ENCODE measurements at places on chromosomes 7 and 10.
A peak's percentile ranks its signal among the peaks of the same experiment; 100 is the strongest.

DNA sequence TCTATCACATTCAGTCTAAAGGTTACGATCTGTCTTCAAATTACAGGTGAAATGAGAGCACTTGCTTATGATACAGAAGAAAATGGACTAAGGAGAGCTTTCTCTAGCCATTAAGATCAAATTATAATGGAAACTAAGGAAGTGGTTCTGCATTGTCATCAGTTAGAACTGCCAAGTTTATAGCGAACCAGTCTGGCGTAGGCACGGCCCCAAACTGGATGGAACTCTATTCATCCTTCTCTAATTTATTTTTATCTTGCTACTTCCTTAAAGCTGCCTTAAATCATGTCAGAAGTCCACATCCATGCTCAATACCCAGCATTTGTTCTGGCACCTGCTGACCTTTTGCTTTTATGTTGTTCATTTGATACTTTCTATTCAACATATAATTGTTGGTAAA lies 63.7 kb upstream of the APBB1IP start:
- DNase-seq = peak; percentile 50

DNA sequence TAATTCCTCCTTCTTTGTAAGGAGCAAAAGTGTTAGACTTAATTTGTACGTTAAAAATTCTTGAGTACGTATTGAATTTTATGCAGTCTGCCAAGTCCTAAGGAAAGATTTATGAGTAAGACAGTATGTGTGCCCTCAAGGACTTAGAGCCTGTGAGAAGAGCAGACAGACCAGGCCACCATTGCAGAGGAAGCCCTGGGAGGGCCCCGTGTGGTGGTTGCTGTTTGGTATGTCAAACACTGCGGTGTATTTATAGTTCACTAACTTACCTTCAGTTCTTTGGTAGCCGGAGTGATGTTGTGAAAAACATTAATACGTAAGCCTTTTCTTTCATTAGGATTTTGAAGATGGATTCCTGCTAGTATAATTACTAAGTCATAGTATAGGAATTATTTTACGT lies 82.9 kb downstream of the GALNT11 start:
- DNase-seq = peak; percentile 9

- DNase-seq = no peak
These were observed 436.0 kb downstream of the PAXIP1 start for GRCh38 chr7:154566877-154567276.

DNA sequence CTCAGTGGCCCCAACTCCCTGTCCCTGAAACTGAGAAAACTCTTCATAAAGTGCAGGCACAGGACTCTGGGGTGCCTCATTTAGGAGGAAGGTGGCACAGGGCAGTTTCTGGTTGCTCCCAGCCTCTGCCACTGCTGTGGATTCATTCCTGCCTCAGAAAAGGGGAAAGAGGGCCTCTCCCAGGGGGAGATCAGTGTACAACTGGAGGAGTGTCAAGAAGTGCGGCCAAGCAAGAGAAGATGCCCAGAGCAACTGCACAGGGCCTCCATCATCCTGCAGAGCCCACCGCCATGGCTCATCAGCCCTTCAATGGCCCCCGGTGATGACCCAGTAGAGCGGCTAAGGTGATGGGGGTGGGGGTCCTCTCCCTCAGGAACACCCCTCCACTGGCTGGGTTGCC lies 150.3 kb downstream of the PLXNA4 start:
- DNase-seq = no peak

DNA sequence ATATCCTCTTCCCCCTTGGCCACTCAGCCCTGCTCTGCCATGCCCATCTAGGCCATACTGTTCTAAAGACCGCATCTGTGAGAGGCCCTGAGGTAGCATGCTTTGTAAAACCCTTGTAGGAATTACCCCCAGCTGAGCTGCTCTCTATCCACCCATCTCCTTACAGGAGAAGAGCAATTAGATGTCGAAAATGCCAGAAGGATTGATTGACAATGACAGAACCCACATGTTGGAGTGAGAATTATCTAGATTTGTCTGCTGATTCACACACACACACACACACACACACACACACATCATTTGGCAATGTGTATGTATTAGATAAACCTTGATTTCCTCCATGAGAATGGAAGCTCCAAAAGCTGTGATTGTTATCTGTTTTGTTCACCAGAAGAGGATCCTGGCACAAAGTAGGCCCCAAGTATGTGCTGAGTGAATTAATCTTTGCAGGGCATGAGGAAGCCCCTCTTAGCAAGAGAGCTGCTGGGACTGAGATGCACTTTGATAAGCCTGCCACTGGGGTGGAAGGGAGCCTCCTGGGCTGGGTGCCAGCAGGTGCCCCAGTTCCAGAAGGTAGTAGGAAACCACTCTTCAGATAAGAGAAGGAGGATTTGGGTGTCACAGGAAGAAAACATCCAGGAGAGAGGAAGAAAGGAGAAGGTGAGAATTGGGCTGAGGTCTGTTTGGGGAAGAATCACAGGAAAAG lies 187.5 kb upstream of the ADO start:
- peak; percentile 43 for DNase-seq

GRCh38 chr7:86814661-86815379 lies 171.1 kb downstream of the GRM3 start:
- DNase-seq = peak; percentile 33

- DNase-seq = peak; percentile 75
These were observed 8.1 kb downstream of the HHEX start for GRCh38 chr10:92697663-92698511.

DNA sequence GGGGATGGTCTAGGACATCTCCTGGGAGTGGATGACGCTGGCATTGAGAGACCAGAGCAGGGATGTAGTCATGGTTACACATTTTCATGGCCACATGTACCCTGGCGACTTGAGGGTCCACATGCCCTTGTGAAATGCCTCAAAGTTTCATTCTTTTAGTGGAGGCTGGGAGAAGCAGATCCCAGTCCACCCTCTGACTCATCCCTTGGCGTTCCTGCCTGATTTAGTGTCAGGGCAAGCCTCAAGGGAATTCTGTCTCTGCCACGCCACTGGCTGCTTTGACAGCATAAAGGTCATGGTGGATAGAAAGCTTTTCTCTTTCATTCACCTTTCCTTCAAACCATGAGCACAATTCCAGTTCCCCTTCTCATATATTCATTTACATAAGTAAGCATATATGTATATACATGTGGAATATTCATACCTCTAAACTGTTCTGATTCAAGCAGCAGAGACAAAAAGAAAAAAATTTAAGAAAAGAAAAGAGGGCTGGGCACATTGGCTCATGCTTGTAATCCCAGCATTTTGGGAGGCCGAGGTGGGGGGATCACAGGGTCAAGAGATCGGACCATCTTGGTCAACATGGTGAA lies 21.8 kb upstream of the KIF5B start:
- no peak for DNase-seq

GRCh38 chr7:107025449-107026103 lies 18.9 kb upstream of the PRKAR2B start:
- no peak for DNase-seq

GRCh38 chr7:85896531-85896930 lies 709.7 kb upstream of the SEMA3D start:
- DNase-seq = no peak

DNA sequence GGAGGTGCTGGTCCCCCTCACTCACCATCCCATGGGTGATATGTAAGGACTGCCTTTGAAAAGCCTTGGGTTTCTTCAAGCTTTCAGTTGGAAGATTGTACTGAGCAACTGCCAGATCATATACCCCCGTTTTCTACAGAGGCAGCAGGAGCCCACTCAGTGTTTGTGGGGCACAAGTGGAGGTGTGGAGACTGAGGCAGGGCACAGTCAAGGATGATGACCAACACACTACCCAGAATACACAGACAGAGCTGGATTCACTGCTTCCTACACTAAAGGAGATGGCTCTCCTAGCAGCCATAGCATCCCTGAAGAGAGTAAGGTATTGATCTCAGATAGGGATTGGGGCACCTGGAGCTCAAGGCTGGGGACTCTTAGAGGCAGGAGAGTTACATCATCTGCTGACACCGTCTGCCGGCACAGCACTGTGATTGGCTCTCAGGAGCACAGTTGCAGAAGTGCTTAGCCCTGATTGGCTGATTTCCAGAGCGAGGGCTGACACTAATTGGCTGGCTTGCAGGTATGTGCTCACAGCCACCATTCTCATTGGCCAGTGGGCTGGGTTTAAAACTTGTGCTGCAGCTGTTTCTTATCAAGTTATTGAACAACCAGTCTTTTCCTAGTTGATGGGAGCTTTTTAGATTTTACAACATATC lies 77.9 kb upstream of the PFKP start:
- no peak for DNase-seq

DNA sequence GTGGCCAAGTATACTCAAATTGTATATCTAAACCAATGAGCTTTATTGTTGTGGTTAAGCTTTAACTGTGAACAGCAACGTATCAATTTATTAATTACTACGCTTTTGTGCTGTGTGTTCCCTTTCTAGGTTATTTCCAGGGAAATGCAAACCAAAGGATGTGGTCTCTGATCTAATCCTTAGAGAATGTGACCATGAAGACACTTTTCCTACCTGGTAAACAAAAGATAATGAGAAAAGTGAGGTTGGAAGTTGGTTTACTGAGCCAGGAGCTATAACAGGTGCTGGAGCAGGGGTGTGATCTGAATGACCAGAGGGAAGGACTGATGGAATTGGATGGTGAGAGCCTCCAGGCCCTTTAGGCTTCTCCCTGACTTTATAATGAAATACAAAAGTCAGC lies 25.4 kb upstream of the CALU start:
- no peak for DNase-seq

DNA sequence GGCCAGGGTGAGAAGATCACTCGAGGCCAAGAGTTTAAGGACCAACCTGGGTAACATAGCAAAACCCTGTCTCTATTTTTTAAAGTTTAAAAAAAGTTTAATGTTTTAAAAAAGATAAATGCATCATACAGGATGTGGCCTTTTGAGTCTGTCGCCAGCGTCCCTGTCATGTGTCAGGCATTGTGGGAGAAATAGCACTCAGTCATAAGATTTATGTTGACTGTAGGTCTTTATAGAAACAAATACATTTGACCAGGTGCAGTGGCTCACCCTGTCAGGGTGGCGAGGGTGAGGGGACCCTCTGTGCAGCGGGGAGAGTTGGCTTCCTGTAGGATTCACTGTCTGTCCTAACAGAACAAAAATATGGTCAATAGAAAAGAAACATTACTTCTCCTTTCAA lies 63.5 kb upstream of the SH2B2 start:
- DNase-seq = no peak
